ENCODE measurements at places on chromosomes 7 and 10. TPM values are rescaled to one million over a fixed set of nuclear protein-coding genes. Genes with fewer than 3 reads are reported as not detected.

GRCh38 chr7:140501966-140502365, 22.7 kb upstream of the MKRN1 start:
- DNase-seq, result no peak

- DNase-seq, result no peak
Measured at GRCh38 chr7:33971106-33971505, 65.8 kb downstream of the BMPER start.

Gene WNT8B
- 0.11 TPM for total RNA-seq

Gene CNTNAP2
- 23.3 TPM for total RNA-seq

DNA sequence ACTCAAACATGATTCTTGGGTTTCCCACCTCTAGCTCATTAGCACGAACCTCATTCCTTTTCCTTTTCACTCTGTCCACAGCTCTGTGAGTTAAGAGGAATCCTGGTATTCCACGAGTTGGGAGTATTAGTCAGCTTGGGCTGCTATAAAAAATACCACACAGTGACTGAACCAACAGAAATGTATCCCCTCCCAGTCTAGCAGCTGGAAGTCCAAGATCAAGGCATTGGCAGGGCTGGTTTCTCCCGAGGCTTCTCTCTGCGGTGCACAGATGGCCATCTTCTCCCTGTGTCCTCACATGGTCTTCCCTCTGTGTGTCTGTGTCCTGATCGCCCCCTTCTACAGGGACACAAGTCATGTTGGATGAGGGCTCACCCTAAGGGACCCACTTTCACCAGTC, 261.6 kb downstream of the TNS3 start:
- no peak for DNase-seq

Gene PPP1R9A
- total RNA-seq, result 28.6 TPM

DNA sequence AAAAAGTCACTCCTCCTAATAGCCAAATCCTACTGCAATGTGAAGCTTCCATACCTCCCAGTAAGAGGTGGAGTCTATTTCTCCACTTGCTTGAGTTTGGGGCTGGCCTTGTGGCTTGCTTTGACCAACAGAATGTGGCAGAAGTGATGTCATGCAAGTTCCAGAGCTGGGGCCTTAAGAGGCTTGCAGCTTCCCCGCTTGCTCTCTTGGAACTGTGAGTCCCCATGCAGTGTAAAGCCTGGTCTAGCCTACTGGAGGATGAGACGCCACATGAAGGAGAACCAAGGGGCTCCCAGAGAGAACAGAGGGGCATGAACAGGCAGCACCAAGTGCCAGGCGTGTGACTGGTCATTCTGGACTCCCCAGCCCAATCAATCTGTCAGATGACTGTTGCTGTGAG, 58.6 kb upstream of the OPALIN start:
- no peak for DNase-seq

DNA sequence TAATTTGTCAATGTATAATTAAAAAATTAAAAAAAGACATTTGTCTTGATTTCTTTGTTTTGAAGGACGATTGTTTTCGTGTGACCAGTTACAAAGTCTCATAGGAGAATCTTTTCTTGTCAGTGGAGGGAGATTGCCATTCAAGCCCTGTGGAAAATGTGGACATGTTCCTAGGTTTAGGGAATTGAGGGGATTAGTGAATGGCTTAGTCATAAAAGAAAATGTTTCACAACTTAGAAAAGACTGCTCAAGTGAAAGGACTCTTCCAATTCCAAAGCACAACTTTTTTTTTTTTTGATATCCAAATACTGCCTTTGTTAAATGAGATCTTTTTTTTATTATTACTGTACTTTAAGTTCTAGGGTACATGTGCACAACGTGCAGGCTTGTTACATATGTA, 140.7 kb upstream of the HABP2 start:
- DNase-seq, result no peak

Gene RINT1
- total RNA-seq, result 25.9 TPM

DNA sequence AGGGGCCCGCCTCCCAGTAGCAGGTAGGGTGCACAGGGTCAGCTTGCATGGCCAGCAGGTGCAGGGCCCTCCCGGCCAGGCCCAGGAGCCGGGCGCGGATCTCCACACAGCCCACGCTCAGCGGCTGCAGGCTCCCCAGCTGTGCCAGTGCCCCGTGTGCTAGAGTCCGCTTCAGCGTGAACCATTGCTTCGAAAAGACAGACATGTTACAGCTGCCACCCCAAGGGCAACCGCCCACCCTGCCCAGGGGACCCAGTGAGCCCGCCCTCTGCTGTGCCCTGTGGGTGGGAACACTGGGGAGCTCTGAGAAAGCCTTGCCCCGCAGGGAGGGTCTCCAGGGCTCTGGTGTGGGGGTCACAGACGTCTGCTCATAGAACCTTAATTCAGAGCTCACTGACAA, 64.3 kb upstream of the NKX6-2 start:
- no peak for DNase-seq

Gene ADGRA1
- not detected for total RNA-seq

GRCh38 chr10:75773231-75773780, 341.9 kb downstream of the LRMDA start:
- DNase-seq, result no peak

DNA sequence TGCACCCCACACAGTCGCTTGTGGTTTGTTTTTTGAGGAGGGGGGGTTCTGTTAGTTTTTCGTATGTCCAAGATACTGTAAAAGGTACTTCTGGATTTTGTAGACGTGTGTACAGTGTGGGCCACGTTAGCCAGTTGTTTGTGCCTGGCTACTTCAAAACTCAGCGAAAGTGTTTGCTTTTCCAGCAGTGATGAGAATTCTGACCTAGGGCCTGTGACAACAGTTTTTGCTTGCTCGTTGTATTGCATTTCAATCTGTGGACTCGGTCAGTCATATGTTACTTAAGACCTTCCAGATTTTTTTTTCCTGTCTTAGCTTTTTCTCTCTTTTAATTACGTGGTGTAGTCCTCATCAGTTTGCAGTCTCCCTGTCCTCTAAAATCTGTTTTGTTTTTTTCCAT, 338.9 kb upstream of the GALNT17 start:
- no peak for DNase-seq

Gene CPA4
- 3.8 TPM for total RNA-seq

GRCh38 chr10:100508691-100509150, 10.9 kb downstream of the SEC31B start:
- no peak for DNase-seq

Gene TMEM225B
- total RNA-seq, result 1.1 TPM

DNA sequence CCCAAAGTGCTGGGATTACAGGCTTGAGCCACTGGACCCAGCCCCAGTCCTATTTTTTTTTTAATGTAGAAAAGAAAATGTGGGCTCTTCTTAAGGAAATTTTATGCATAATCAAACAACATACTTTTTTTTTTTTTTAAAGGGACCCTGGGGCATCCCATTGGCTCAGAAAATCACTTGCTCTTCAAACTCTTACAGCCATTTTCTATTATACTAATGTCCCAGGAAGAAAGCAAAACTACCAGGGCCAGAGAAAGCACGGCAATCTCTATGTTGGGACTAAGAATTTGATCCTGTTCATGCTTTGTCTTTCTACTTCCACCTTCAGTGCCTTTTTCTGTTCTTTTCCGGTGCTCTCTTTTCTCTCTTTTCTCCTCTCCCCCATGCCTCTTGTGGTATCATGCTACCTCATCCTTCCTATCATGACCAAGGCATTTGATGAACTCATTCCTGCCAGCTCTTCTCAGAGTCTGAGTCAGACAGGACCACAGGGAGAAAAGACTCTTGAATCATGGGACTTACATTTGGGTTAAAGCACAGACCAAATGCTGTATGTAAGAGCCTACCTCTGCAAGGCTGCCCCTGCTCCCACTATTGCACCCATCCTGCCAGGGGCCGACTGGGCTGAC, 76.4 kb upstream of the CCNY start:
- no peak for DNase-seq

Gene STK31
- 0.90 TPM for total RNA-seq

DNA sequence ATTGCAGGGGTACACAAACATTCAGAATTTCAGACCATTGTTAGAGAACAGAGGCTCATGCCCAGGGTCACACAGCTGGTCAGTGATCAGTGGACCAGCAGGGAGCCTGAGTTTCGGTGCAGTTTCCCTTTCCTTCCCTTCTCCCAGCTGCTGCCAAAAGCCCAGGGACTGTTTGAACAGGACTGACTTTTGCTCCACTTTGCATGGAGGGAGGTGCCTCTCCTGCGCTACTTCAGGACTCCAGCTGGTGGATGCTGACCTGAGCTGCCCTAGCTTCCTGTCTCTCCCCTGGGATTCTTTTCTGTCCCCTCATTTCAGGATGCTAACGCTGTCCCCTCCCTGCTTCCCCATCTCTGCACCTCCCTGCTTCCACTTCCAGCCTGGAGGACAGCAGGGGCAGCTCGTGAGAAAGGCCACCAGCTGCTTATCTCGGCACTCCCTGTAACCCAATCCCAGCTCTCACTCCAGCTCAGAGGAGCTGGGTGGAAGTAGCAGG, 14.5 kb downstream of the SH2D4B start:
- no peak for DNase-seq

GRCh38 chr10:14740684-14741247, 33.9 kb downstream of the FAM107B start:
- no peak for DNase-seq

Gene ODAD2
- total RNA-seq, result 2.7 TPM

DNA sequence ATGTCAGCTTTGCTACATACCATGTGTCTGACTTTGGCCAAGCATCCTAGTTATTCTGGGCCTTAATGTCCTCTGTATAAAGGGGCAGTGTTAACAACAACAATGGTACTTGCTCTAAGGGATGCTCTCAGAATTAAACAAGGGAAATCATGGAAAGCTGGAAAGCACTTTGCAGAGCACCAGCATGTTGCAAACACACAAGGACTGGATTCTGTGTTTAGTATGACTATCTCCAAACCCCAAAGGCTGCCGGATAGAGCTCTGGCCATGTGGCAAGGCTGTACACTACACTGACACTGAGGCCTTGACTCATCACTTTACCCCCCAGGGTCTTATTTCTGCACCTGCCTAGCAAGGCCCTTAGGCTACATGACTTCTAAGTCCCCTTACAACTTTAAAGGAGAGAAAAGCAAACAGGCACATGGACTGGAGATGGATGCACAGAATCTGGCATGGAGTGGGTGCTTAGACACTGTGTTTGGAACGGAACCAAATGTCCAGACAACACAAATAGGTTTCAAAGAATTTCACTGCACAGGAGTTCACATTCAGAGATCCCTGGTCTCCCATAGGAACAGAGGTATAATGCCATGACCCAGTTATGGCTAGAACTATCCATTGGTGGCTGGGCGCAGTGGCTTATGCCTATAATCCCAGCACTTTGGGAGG, 74.6 kb downstream of the FAM13C start:
- DNase-seq, result no peak

- DNase-seq, result peak; percentile 53
Measured at GRCh38 chr10:29998142-29998808, 61.1 kb downstream of the JCAD start.

DNA sequence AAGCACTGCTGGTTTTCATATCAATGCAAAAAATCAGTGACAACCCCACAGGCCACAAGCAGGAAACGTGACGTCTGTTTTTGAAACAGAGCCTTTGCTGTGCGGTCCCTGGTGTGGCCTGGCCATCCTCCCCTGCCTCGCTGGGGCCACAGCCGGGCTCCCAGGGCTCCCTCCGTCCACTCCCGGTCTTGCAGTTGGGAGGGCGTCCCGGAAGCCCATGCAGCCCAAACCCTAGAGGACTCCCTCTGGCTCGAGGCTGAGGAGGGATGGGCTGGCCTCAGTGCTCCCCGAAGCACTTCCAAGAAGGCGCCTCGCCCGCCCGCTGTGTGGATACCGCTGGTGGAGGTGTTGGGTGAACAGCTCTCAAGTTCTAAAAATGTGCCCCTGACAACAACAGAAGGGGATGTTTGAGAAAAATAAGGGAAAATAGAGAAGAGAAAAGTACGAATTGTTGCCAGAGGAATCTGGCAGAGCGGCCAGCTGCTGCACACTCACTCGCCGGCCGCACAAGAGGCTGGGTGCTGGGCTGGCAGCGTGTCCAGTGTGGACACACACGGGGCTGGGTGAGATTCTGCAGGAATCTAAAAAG, 73.5 kb downstream of the ZRANB1 start:
- DNase-seq, result no peak

GRCh38 chr7:138324941-138325340, 135.1 kb upstream of the TRIM24 start:
- DNase-seq, result no peak

- DNase-seq, result no peak
Measured at GRCh38 chr7:25968205-25968993, 183.6 kb upstream of the NFE2L3 start.

Gene MLXIPL
- total RNA-seq, result 0.37 TPM

DNA sequence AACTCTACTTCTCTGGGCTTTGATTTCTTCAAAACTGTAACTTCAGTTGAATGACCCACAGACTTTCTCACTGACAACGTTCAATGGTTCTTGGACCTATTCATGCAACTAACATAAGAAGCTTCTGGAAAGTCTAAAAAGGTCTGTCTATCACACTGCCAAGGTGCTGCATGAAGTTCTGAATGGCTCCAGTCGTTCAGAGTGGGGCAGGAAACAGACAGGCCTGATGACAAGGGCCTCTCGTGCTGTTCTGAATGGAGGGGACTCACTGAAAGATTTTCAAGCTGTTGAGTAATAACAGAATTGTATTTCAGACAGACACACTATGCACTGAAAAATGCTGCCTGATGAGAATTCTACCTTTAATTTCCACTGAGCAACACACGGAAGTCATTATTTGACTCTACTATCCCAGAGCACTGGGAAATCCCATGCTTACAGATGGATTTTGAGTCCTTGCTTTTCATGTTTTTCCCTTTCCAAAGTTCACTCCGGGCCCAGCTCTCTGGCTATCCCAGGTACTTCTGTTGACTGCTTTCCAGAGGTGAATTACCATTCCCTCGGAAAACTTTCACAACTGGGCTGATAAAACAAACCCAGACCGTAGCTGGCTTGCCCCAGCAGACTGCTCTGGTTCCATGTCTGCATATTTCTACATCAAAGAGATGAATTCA, 204.9 kb upstream of the FRMD4A start:
- no peak for DNase-seq
